GM19239 (cell line): ENCODE measurements at places on chromosomes 5 and 9.

GRCh38 chr9:12170456-12170855, 522.7 kb upstream of the TYRP1 start:
- no peak for DNase-seq

DNA sequence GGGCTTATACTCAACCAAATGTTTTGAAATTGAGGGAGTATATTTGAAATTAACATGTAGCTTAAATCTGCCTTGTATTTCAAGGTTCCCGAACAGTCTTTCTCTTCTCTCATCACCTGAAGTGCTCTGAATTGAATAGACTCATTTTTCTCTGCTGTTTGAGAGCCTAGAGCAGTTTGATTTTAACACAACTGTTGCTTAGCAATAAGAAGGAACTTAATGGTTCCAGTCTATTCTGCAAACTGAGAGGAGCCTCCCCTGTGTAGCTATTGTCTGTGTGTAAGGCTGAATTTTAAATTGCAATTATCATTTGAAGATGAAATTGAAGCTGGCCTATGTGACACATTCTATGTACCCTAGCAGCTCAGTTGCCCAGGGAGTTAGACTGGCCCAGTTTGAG, 87.1 kb upstream of the CKMT2 start:
- no peak for DNase-seq

DNA sequence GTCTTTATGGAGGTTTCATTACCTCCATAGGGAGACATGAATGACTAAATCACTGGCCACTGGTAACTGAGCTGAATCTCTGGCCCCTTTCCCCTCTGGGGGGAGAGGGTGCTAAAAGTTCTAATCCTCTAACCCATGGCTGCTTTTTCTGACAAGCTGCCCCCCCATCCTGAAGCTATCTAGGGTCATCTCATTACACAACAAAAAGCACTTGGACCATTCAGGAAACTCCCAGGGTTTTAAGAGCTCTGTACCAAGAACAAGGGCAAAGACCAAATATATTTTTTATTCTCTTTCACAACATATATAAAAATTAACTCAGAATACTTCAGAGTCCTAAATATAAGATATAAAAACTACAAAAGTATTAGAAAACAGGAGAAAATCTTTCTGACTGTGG, 14.3 kb downstream of the AUH start:
- DNase-seq, result no peak

GRCh38 chr5:124206540-124206939, 539.9 kb downstream of the ZNF608 start:
- DNase-seq, result no peak

DNA sequence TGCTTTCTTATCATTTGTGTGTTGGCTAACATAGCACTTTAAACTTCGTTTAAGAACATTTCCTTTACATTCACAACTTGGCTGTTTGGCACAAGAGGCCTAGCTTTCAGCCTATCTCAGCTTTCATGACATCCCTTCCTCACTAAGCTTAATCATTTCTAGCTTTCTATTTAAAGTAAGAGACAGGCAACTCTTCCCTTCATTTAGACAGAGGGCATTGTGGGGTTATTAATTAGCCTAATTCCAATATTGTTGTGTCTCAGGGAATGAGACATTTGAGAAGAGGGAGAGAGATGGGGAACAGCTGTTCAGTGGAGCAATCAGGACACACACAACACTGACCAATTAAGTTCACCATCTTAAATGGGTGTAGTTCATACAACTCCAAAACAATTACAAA, 51.0 kb upstream of the OR2K2 start:
- no peak for DNase-seq

DNA sequence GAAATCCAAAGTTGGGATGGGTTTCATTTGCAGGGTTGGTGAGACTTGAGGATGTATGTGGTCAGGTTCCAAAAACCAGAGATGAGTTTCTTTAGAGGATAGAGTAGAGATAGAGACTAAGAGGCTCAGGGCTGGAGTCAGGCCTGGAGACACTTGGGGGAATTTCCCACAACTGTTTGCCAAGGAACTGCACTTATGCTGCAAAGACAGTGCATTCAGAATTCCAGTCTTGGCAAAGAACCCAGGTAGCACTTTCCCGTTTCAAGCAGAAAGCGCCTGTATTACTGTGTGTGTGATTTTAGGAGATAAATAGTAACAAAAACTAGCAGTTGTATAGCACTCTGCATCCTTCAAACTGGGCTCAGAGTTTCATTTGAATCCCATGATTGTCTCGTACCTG, 55.4 kb downstream of the SNCAIP start:
- no peak for DNase-seq

- DNase-seq, result no peak
Observed at GRCh38 chr5:38347040-38347763, 88.8 kb downstream of the EGFLAM start.

DNA sequence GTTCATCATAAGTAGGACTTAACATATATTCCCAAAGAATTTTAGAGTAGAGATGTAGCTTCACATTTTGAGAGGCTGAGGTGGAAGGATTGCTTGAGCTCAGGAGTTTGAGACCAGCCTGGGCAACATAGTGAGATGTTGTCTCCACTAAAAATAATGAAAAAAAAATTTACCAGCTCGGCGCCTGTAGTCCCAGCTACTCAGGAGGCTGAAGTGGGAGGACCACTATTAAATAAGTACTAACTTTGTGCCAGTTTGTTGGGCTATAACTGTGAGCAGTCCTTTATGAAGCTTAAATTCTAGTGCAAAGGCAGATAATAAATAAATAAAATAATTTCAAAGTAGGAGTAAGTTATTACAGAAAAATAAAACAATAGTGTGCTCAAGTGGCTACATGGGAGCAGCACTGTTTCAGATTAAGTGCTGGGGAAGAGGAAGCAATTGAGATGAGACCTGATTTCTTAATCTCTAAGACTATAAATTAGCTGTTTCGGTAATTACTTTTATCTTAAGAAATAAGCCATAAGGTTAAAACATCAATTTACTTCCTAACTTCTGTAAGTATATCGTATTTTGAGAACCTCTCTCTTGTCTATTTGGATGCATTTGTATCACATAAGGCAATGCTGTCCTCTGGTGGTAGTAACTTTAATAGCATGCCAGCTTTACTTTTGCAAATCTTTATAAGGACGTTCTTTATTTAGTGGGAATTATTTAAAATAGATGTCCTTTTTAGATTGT, 98.9 kb downstream of the CSNK1G3 start:
- peak; percentile 3 for DNase-seq

DNA sequence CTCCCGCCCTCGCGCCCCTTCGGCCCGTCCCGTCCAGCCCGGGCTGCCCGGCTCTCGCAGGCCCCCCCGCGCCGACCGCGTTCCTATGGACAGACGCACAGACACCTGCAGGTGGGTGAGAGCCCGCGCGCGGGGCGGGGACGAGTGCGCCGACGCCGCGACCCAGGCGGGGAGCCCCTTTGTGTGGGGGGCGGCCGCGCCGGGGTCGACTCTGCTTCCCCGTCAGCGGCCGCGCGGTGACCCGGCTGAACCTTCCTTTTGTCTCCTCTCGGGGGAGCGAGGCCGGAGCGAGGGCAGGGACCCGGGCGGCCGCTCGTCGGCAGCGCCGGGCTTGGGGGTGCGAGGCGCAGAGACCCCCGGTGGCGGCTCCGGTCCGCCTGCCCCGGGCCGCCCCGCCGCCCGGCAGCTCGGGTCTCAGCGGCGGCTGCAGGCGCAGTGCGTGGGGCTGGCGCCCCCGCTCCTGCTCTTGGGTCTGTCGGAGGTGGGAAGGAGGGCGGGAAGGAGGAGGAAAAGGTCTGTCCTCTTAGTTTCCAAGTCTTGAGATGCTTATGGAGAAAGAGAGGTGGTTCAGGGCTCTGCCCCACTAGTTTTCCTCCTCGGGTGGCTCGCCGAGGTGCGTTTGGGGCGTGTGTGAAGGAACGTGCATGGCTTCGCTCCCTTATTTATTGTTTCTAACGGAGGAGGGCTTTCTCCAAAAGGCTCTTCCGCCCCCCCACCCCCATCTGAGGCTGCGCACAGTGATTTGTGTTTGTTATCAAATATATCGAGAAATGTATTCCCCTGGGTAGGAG, 576 bp downstream of the KIAA1958 start:
- DNase-seq, result peak; percentile 17

GRCh38 chr9:108779551-108780325, 76.0 kb downstream of the ACTL7B start:
- no peak for DNase-seq

GRCh38 chr5:81790336-81790735, 39.4 kb upstream of the SSBP2 start:
- DNase-seq, result no peak

- DNase-seq, result peak; percentile 18
Observed at GRCh38 chr9:2271426-2271825, 256.3 kb downstream of the SMARCA2 start.

DNA sequence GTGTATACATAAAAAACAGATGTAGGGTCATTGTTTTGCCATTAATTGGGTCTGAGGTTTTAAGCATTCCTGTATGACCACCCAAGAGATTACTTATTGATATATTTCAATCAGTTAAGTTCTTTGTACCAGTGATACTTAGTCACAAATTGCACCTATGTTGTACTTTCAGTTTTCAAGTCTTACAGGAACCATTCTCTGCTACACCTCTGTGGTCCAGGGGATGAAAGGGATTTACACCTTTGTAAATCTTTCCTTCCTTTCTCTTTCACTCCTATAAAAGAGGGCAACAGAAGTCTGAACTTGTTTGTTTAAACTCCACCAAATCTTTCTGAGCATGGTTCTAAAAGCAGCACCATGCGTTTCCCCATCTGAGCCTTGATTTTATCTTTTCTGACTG, 86.1 kb downstream of the DEPDC1B start:
- no peak for DNase-seq

GRCh38 chr5:159442206-159442850, 112.0 kb upstream of the IL12B start:
- no peak for DNase-seq

DNA sequence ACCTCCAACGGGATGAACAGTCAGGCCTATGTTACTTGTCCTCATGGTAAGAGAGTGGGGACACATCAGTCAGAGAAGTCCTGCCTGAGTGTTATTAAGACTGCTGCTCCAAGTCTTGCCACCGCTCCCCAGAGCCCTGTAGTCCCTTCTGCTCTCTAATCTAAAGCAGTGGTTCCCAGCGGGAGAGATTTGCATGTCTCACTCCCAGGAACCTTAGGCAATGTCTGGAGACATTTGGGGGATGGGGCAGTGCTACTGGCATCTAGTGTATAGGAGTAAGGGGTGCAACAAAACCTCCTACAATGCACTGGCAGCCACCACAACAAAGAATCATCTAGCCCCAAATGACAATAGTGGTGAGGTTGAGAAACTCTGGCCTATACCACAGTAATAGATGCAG, 2.6 kb upstream of the SVEP1 start:
- DNase-seq, result no peak

DNA sequence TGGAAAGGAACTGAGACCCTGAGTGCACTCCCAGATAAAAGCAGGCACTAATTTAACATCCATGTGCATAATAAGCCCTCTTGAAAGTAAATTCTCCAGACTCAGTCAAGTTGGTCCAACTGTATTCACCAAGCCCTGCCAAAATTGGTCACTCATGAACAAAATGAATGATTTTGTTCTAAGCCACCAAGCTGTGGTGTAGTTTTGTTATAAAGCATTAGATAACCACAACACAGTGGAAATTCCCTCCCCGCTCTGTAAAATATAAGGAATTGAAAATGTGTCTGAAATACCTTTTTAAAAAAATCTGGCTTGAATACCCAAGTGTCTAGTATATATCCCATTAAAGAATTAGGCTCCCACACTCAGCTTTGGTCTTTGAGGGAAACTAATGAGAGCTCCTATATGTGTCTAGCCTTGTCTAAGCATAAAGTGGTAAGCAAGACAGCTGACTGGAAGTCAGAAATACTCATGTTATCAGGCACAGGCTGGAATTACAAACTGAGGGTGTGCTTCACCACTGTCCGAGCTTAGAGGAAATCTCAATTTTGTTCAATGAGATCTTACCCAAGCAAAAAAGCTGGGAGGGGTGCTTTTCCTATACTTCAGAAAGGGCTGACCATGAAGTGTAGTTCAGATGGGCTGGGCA, 33.2 kb downstream of the IDNK start:
- DNase-seq, result no peak

- DNase-seq, result no peak
Observed at GRCh38 chr9:26462751-26463150, 429.9 kb downstream of the CAAP1 start.

DNA sequence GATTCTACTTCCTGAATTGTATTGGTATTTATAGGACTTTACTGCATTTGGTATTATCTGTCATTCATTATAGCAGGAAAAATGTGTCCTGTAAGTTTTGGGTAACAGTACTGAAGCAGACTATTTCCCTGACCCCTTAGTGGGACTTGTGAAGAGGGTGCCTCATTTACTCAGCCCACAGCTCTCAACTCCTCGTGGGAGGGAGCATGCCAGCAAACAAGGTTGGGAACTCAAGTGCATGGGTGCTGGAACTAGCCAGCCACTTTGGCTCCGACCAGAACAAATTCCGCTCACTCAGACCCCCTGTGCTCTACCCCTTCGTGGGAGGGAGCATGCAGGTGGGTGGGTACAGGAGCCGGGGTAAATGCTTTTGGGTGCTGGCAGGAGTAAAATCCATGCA, 1773.5 kb upstream of the WWC1 start:
- DNase-seq, result no peak

DNA sequence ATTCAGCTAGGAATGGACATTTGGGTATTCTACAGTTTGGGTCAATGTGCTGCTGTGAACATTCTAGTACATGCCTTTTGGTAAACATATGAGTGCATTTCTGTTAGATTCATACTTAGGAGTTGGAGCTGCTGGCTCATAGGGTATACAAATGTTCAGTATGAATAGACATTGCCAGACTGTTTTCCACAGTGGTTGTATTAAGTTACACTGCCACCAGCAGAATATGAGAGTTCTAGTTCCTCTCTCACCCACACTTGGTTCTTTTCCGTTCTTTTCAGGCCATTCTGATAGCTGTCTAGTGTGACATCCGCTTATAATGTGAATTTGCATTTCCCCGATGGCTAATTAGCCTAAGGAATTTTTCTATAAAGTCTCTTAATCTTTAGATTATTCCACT, 25.0 kb downstream of the STOM start:
- no peak for DNase-seq

- DNase-seq, result no peak
Observed at GRCh38 chr5:170206958-170207357, 25.8 kb upstream of the C5orf58 start.

DNA sequence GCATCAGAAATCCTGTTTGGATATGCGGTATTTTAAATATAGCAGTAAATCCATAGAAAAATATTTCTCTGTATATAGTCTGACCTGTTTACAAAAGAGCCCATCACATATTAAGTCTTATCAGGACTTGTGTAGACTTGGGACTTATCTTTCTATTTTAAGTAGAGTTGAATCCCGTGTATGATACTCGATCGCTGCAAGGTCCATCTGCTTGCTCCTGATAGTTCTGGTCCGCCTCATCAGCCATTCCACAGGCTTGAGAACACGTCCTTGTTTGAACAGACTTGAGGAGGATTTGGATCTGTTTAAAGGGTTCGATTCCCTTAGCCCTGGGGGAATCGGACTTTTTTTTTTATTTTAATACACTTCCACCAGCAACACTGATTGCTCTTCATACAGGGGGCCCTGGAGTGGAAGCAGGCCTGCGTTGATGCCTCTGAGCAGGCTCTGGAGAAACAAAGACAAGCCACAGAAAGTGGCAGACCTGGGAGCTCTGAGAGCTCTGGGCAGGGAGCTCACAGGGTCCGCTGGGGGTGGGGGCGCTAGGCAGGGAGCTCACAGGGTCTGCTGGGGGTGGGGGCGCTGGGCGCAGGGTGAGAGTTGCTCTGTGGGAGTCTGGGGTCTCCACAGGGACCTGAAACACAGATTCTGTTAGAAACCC, 112.2 kb downstream of the MVB12B start:
- no peak for DNase-seq

GRCh38 chr9:83987402-83987791, 6.8 kb downstream of the RMI1 start:
- DNase-seq, result no peak
